Spleen (tissue), 13 donors: ENCODE measurements at places on chromosomes 2 and 18.
A peak's percentile ranks its signal among the peaks of the same experiment; 100 is the strongest.

GRCh38 chr2:167939514-167940345 lies 307.7 kb downstream of the STK39 start:
- DNase-seq: no peak

DNA sequence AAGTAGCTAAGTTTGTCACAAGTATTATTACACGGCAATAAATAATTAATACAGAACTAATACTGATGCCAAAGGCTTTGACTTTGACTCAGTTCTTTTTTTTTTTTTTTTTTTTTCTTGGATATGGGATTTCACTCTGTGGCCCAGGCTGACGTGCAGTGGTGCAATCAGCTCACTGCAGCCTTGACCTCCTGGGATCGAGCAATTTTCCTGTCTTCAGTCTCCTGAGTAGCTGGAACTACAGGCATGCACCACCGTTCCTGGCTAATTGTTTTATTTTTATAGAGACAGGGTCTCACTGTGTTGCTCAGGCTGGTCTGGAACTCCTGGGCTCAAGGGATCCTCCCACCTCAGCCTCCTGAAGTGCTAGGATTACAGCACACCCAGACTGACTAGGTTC lies 284.5 kb downstream of the SS18 start:
- no peak for DNase-seq

DNA sequence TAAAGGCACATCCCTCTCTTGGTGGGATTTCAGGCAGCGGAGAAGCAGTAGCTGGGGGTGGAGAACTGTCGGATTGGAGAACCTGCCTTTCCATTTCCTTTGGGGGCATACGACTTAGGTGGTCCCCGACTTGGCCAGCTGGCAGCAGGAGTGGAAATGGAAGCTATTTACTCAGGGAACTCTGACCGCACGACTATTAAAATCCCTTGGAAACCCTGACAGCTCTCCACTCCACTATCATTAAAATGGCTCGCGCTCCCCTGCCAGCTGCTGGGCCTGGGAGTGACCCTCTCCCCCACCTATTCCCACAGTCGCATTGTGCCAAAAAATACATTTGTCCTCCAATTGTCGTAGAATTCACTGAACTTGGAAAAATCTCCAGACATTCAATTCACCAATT lies 77.7 kb upstream of the APCDD1 start:
- DNase-seq: no peak

DNA sequence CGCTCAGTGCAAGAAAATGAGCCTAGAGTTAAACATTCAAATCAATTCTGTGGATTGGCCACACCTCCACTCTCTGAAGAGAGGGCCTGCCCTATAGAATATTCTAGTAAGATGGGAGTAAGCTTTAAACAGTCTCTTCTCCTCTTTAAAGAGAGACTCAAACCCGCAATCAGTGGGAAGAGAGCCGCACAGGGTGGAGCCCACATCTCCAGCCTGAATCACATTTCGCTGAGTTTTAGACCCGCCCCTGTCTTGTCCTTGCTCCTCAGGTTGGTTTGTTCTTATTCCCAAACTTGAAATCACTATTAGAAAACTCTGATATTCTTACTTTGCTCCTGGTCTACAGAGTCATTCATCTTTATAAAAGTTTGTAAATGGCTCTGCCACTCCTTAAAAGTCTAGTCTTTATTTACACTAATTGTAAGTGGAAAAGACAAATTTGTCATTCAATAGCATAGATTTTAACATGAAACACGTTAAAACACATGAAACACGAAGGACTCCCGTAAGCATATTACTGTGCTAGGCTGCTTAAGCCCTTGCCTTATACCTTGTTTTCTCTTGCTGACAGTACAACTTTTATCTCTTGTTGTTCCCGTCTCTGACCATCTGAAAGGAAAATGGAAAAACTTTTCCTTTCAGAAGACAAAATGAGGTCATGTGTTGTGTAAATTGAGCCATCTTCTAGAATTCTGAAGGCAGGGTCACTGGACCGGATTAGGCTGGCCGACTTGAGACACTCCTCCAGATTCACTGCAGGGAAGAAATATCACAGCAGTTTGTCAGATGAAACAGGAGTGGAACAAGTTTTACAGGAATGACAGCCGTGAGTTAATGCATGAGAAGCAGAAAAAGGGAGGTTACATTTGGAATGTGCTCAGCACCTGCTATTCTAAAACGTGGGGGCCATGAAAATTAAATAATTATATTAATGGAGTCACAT lies 5.6 kb downstream of the DSC1 start:
- no peak for DNase-seq

GRCh38 chr2:198135481-198135934 lies 331.1 kb downstream of the PLCL1 start:
- DNase-seq: no peak

DNA sequence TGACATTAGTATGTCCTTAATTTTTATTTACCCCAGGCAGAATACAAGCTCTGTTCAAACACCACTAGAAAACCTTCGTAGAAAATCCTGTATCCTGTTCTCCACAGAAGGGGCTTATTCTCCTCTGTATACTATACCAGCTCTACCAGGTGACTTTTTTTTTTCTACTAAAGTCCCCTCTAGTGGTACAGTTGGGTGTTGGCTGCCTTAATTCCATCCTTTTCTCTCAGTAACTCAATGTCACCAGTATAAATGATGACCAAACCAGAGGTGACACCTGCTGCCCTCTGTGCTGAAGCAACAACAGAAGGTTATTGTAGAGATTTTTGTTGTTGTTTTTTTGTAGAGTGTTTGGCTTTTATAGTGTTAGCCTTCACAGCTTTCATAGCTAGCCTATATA lies 1322.0 kb downstream of the LRP1B start:
- no peak for DNase-seq

DNA sequence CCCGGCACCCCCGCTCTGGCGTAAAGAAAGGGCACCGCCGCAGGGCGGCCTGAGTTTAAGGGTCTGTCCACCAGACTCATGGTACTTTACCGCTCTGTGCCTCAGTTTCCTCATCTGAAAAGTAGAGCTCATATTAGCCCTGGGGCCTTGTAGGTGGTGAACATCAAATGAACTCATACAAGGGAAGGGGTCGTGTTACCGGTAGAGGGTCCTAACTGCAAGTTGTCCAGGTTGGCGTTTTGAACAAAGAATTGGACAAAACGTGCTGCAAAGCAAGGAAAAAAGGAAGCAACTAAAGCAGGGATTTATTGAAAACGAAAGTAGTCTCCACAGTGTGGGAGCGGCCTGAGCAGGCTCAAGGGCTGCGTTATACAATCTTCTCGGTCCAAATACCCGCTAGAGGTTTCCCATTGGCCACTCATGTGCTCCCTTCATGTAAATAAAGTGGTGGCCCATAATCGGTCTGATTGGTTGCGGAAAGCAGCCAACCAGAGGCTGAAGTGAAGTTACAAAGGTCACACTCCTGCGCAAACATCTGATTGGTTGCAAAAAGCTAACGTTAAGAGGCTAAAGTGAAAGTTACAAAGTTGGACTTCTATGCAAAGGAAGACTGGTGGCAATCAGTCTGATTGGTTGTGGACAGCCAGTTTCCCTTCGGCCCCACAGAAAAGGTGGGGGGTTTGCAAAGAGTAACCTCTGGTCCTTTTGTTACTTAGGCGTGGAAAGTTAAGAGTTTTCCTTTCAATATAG lies 80.7 kb upstream of the LDLRAD4 start:
- DNase-seq: peak; percentile 87

GRCh38 chr2:6072276-6072675 lies 380.1 kb downstream of the SOX11 start:
- DNase-seq: no peak

GRCh38 chr18:35941299-35941698 lies 31.2 kb upstream of the RMP24 start:
- no peak for DNase-seq

GRCh38 chr18:49185623-49186022 lies 234.9 kb upstream of the SMAD7 start:
- no peak for DNase-seq

- DNase-seq: no peak
Observed at GRCh38 chr2:15579641-15580040, 12.0 kb upstream of the DDX1 start.

GRCh38 chr2:173159791-173160463 lies 84.3 kb downstream of the MAP3K20 start:
- peak; percentile 82 for DNase-seq

- no peak for DNase-seq
Observed at GRCh38 chr2:91839904-91840868, 3031.0 kb upstream of the TEKT4 start.

- DNase-seq: no peak
Observed at GRCh38 chr2:72570413-72570812, 255.4 kb downstream of the EXOC6B start.

GRCh38 chr2:233456934-233457333 lies 102.6 kb downstream of the DGKD start:
- peak; percentile 41 for DNase-seq

GRCh38 chr18:48904091-48904490 lies 46.7 kb downstream of the SMAD7 start:
- DNase-seq: peak; percentile 32

GRCh38 chr2:37324786-37325624 lies at the start of gene PRKD3:
PRKD3 (minus strand) TSS chr2:37324833; CDS start chr2:37316524, 8,309 bp downstream.
- no peak for DNase-seq

DNA sequence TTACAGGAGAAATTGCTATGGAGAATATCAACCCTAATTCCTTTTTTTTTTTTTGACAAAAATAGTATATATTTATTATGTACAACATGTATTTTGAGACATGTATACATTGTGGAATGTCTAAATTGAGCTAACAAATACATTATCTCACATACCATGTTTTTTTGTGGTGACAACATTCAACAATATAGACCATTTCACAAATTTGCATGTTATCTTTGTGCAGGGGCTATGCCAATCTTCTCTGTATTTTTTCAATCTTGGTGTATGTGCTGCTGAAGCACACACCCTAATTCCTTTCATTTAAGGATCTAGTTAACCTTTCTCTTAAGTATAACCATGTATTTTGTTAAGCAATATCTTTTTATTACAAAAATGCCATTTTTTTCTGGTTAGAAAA lies 13.2 kb downstream of the SLC39A10 start:
- no peak for DNase-seq

DNA sequence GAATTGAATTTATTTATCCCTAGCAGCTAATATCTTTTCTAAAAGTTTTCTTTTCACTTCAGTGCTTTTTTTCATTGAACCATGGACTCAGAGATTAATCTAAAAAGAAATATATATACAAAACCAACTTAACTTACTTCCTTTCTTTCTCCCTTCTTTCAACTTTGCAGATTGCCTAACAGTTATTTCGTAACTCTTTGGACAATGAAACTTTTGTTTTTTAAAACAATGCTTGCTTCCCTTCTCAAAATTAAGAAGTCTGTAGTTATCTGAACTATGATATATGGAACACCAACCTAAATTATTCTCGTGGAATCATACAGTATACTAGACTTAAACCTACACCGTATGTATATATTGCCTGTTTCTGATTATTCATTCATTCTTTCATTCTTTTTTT lies 62.9 kb downstream of the MIB1 start:
- no peak for DNase-seq

- no peak for DNase-seq
Observed at GRCh38 chr2:238651306-238652052, 196.4 kb upstream of the TWIST2 start.

GRCh38 chr18:44197832-44198611 lies 482.7 kb upstream of the SETBP1 start:
- DNase-seq: no peak

DNA sequence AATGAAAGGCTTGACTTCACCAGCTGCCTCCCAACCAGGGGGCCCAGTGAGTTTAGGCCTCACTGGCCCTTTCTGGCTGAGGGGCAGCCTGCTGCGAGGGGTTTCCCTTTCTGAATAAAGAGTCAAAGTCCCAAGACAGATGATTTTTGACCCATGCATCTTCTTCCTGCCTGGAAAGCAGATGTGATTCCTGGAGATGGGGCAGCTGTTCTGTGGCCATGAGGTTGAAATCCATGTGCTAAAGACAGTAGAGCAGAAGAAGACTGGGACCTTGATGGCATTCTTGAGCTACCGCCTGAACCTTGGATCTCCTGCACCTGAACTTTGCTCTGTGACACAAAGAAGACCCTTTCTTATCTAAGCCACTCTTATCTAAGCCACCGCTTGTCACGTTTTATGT lies 19.8 kb downstream of the HPCAL1 start:
- DNase-seq: no peak

- no peak for DNase-seq
Observed at GRCh38 chr2:27884601-27885000, 5.6 kb downstream of the RBKS start.

DNA sequence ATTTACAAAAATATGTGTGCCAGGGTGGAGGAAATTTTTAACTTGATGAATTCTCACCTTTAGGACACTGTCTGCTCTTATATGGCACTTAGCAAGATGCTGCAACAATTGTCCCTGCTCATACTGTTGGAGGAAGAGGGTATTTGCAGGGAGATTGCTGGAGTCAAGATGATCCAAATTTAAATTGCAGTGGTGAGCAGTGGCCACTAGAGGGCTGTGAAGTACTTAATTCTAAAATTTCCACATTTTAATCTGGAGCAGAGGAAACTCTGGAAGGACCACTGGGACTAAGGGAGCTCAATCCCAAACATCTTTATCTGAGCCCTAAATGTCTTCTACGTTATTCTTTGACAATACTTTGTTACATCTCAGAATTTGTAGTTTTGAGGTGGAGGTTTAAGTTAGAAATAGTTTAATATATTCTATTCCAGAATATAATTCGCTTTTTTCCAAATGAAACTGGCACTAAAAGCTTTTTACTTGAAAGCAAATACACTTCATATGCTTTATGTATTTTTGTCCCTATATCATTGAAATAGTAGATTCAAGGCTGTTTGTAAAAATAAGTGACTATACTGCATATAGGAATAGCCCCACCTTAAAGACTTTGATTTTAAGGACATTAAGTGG lies 33.0 kb upstream of the PTH2R start:
- no peak for DNase-seq

- DNase-seq: peak; percentile 20
Observed at GRCh38 chr2:120390381-120391055, 44.6 kb downstream of the INHBB start.

GRCh38 chr2:112541315-112542122 lies 746 bp upstream of the POLR1B start:
- peak; percentile 94 for DNase-seq

- no peak for DNase-seq
Observed at GRCh38 chr2:190355968-190356644, 12.7 kb downstream of the INPP1 start.
